Glutamatergic neuron (in vitro differentiated cells): ENCODE measurements at places on chromosomes 11 and 22. TPM values are rescaled to one million over a fixed set of nuclear protein-coding genes. Genes with fewer than 3 reads are reported as not detected.

The C1QTNF4 gene
- total RNA-seq = 7.0 TPM

The LDLRAD3 gene
- total RNA-seq = 59.9 TPM

The MRGPRX3 gene
- not detected for total RNA-seq

The MAP4K2 gene
- 15.9 TPM for total RNA-seq

The XRRA1 gene
- total RNA-seq = 8.6 TPM

The SDHAF2 gene
- total RNA-seq = 43.2 TPM

The WNT7B gene
- 0.37 TPM for total RNA-seq
